ENCODE measurements at places on chromosomes 7 and 10.

GRCh38 chr7:37211097-37211880 is 237.4 kb downstream of the ELMO1 start:
- no peak for DNase-seq

DNA sequence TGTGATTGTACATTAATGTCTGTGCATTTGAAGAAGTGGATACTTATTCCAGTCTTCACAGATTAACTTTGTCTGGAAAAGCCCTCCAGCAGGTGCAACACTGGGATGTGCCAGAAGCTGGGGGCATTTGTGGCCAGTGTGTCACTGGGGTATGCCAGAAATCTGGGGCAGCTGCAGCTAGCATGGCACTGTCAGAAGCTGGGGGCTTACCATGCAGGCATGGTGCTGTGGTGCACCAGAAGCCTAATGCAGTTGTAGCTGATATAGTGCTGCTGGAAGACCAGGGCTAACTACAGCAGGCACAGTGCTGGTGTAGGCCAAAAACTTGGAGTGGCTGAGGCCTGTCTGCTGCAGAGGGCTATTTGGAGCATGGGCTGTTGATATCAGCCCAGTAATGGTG is 270.1 kb downstream of the STK31 start:
- DNase-seq, result no peak

DNA sequence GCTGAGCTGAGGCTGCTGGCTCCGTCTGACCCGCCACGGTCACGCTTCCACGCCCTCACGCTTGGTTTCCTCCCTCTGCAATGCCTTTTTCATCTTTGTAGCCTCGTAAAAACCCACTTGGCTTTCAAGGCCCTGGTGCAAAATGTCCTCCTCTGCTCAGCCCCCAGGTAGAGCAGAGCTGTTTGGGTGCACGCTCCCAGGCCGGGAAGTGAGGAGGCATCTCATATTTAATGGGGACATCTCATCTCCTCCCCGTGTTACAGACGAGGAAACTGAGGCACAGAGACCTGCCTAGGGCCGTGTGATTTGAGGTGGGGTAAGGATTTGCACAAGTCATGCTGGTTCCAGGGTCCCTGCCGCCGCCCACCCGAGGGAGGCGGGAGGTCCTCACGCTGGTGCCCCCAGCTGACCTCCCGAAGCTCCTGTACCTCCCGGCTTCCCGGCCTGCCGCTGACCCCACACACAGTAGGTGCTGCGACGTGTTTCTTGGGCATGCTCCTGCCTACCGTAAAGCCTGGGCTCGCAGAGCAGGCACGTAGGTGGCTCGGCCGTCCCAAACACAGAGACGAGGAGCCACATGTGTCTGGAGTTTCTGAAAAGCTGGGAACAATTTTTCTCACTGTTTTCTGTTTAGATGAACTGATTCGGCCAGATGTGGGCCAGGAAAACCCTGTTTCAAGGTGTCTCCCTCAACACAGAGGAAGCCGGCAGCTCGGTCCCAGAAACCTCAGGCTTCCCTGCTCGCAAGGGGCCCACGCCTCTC is 11.5 kb downstream of the FOXL3 start:
- DNase-seq, result no peak

GRCh38 chr7:43302773-43303460 is 190.5 kb downstream of the HECW1 start:
- DNase-seq, result no peak

GRCh38 chr7:119720541-119720940 is 552.4 kb upstream of the KCND2 start:
- DNase-seq, result no peak

- no peak for DNase-seq
Measured at GRCh38 chr7:151657173-151657572, 137.5 kb upstream of the RHEB start.

DNA sequence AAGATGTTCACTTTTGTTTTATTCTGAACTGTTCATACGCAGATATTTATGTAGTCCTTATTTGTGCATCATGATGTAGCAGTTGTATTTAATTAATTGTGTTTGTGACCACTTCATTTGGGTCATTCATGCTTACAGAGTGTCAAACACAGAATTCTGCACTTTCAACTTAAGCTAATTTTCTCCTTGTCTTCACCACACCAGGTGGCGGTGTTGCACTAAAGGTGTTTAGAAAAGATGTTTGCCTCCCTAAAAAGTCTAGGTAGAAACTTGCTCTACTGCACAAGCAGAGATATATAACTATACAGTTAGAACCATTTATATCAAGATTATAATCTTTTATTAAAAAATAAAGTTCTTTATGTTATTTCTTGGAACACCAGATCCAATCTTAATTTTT is 1.3 kb upstream of the TAS2R38 start:
- no peak for DNase-seq

DNA sequence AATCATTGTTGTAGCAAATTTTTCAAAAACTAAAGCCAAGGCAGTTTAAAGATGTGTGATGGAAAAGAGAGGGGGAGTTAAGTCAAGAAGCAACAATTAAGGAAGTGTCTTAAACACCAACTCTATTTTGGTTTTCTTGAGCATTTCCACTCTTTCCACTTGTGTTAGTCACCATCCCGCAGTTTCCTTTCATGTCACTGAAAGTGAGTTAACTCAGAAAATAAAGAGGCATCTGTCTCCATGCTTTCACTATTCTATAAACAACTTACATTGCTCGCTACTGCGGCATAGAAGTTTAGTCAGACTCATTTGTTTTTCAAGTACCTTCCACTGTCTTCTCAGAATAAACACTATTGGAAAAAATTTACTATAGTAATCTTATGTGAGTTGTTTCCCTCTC is 284.9 kb upstream of the SEMA3D start:
- DNase-seq, result no peak

DNA sequence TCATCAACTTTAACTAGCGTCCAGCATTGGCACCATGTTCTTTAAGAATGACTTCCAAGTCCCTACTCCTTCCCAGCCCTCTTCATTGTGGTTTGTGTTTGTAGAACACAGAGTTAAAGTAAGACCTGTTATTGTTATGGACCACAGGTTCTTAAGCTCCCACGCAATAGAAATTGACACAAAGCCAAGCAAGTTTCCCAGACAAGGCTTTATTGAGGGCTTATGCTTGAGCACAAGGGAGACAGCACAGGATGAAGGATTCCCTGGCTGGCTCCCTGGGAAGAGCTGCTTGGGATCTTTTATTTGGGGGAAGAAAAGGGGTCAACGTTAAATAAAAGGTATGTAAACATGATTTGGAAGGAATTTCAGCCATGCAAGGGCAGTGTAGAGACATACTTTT is 44.3 kb upstream of the PRKCQ start:
- no peak for DNase-seq

GRCh38 chr10:131553121-131553520 is 241.6 kb upstream of the TCERG1L start:
- DNase-seq, result no peak

DNA sequence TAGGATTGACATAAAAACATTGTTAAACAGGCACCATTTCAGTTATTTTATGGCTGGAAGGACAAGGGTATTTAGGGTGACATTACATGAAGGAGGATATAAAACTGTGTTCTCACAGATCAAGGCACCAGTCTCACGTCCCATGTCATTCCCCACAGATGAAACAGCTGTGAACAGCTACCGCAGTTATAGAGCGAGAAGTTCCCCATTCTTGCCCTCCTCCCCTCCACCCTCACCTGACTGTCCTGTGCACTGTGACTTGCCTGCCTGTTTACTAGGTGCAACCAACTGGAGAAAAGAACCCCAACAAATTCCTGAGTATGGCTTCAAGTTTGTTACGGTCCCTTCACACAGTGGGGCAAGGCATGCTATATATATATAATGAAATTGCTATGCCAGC is 141.6 kb downstream of the SND1 start:
- no peak for DNase-seq

- DNase-seq, result no peak
Measured at GRCh38 chr10:80660736-80661135, 123.0 kb downstream of the SH2D4B start.

GRCh38 chr7:127035203-127035849 is 217.4 kb downstream of the GRM8 start:
- DNase-seq, result no peak

DNA sequence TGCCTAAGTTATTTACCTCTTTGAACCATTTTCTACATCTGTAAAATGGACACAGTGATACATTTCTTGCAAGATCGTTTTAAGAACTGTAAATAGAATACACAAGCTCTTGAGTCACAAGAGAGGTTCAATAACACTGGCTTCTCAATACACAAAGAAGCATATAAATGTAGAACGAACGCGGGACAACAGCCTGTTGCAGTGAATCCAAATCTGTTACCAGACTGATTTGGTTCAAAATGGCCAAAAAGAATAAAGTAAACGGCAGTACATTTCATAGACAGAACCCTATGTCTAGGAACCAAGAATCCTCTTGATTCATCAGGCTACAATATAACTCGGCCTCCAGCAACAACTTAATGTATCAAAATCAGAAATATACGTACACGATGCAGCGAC is 701 bp downstream of the MTPAP start:
- DNase-seq, result no peak

- DNase-seq, result peak; percentile 73
Measured at GRCh38 chr7:107505997-107506673, 36.3 kb downstream of the GPR22 start.

DNA sequence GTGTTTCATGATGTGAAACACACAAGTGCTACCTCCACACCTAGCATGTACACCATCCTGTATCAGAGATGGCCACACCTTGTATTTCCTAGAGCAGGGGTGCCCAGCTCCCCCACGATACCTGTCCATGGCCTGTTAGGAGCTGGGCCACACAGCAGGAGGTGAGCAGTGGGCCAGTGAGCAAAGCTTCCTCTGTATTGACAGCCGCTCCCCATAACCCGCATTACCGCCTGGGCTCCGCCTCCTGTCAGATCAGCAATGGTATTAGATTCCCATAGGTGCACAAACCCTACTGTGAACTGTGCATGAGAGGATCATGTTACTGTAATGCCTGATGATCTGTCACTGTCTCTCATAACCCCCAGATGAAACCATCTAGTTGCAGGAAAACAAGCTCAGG is 145.6 kb upstream of the RNF32 start:
- no peak for DNase-seq

DNA sequence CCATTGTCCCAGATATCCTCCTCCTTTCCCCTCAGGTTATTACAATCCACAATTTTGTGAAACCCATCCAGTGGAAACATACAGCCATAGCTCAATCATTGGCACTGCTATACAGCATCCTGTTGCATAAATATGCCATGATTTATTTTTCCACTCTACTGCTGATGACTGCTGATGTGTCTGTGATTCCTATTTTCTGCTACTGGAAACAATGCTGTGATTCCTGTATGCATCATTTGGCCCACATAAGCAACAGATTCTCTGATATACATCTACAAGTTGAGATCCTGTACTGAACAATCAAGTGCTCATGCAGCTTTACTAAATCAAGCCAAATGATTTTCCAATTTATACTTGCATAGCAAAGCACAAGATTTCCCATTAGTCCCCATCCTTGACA is 39.6 kb downstream of the CUL2 start:
- no peak for DNase-seq

DNA sequence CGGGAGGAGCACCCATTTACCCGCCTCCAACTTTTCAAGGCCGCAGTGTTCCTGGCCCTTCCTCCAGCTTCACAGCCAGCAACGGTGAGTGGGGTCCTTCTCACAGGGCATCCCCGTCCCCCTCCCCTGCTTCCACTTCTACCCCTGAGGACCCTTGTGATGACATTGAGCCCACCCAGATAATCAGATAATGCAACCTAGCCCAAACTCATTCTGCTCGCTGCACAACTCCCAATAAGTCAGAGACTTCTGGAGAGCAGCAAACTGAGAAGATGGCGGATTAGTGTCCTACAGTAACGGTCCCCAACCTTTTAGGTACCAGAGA is 74.5 kb downstream of the OAT start:
- no peak for DNase-seq

- no peak for DNase-seq
Measured at GRCh38 chr10:17904564-17904963, 47.2 kb upstream of the SLC39A12 start.

DNA sequence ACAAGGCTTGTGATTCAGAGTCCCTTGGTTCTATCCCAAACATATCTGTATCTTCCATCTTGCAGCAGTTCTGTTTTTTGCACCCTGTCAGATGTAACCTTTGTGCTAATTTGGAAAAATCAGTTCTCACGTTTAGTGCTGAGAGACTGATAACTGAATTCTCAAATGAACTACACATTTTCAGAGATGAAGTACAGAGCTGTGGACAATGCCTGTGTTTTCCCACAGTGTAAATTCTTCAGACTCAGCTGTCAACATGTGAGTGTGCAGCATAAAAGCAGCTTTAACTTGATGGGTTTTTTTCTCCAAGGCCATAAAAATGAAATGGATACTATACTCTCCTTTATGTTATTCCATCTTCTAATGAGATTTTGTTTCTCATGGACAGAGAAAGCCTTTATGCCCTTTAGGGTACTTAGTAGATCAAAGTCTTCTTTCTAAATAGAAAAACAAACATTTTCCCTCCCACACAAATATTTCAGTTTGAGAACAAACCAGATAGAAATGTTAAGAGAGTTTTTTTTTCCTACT is 150.9 kb downstream of the SEMA3A start:
- DNase-seq, result no peak

DNA sequence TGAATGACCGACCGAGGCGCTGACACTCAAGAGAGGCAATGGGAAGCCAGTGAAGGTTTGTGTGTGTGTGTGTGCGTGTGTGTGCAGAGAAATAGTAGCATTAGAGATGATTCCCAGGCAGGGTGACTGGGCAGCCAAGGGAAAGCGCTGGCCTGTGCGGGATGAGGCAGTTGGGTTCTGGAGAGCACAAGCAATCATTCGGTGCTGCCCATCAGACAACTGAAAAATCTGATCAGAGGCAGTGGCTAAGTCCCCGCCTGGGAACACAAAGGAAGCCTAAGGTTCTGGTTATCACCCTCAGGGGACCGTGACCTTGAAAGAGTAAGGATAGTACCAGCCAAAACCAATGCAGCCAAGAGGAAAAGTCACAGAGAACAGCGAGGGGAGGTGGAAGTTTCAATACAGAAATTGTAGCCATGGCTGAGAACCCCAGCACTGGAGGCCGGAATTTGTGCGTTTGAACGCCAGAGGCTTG is 868 bp upstream of the PDCD4 start:
- no peak for DNase-seq

DNA sequence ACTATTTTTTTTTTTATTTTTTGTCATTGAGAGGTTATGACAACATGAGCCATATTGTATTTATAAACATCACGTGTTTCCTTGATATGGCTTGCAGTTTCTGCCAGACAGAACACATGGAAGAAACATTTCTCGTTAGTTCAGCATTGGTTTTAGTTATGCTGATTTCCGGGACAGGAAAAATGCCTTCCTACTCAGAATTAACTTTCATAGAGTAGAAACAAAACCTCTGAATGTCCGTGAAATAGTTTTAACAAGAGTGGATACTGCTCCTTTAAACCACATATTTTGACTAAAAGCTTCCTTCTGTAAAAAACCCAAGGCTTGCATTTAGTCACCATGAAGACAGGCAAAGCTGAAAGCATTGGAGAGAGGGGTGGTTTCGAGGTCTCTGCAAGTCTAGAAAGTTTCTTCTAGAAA is 240.4 kb downstream of the KIAA1217 start:
- DNase-seq, result no peak

DNA sequence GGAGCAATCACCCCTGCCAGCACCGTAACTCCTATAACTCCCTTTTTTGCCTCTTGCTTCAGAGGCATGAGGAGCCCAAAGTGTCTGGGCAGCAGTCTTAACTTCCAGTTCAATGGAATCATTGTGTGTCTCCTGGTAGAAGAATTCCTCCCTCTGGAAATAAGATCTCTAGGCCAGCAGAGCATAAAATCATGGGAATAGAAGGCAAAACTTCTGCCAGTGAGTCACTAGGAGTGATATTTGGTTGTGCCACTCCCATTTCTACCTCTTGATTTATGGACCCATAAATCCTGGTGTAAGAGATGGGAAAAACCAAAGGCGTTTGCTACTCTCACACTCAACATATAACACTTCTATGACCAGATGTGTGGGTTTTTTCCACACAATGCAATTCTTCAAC is 104.9 kb upstream of the FAM180A start:
- no peak for DNase-seq

All from SHP77 (cell line).